ENCODE measurements at places on chromosomes 11 and 22.

GRCh38 chr11:66467034-66467659 lies 442 bp downstream of the PELI3 start:
- no peak for DNase-seq

DNA sequence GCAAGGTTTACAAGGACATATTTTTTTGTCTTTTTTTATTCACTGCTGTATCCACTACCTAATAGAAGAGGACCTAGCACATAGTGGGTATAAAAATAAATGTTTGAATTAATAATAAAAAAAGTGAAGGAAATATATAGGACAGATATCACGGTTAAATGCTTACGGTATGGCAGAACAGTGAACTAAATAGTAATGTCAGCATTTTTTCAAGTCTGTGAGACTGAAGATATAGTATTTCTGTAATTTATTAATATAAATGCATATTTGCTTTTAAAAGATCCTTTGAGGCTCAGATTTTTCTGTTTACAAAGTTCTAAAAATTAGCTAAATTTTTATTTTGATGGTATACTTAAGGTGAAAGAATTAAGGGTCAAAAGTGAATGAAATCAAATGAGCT lies 68.6 kb upstream of the CNTN5 start:
- no peak for DNase-seq

- no peak for DNase-seq
Measured at GRCh38 chr22:50058906-50059880, 1.1 kb upstream of the TTLL8 start.

GRCh38 chr22:40313007-40313406 lies 33.3 kb upstream of the ADSL start:
- no peak for DNase-seq

GRCh38 chr11:133215596-133216230 lies 316.6 kb downstream of the OPCML start:
- no peak for DNase-seq
